ENCODE measurements at places on chromosomes 7 and 10. TPM values are rescaled to one million over a fixed set of nuclear protein-coding genes. Genes with fewer than 3 reads are reported as not detected.
A peak's percentile ranks its signal among the peaks of the same experiment; 100 is the strongest.

Gene GBX1
- not detected for total RNA-seq

- no peak for DNase-seq
These were observed 96.1 kb upstream of the ASAH2 start for GRCh38 chr10:50347394-50347802.

Gene MALRD1
- 0.62 TPM for total RNA-seq

DNA sequence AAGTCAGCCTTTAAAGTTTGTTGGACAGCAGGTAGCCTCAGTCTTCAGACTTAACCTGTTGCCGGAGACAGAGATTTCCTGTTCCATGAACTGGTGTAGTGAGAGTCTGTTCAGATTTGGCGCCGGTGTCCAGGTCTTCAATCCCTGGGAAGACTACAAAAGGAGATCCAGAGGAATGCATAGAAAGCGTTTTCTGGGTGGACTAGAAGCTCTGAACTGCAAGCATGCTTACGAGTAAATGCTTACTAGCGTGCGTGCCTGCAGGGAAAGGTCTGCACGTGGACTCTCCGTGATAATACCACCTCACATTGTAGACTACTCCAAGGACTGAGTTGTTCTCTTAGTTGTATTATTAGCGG lies 878 bp downstream of the GLRX3 start:
- no peak for DNase-seq

- DNase-seq, result no peak
These were observed 391.4 kb upstream of the ETV1 start for GRCh38 chr7:14380881-14381280.

Gene GRID2IP
- total RNA-seq, result not detected

Gene MAT1A
- not detected for total RNA-seq

- peak; percentile 89 for DNase-seq
These were observed 77.9 kb downstream of the ZMIZ1 start for GRCh38 chr10:79146611-79147130.

DNA sequence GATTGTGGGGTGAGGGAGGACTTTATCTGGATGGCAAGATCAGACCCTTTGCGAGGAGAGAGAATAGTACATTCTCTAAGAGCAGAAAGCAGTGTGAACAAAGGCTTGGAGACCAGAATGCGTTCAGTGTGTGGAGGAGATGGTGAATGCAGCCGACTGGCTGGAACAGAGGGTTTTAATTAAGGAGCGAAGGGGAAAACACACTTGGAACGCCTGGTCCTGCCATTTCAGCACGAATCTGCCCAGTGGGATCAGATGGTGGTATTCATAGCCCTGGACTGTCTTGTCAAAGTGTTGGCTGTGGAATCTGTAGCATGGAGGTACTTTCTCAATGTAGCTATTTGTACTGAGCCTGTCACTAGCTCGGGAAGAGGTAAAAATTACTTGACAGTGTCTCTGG lies 260.9 kb downstream of the SLC25A13 start:
- DNase-seq, result no peak

Gene SFTPD
- 0.19 TPM for total RNA-seq

DNA sequence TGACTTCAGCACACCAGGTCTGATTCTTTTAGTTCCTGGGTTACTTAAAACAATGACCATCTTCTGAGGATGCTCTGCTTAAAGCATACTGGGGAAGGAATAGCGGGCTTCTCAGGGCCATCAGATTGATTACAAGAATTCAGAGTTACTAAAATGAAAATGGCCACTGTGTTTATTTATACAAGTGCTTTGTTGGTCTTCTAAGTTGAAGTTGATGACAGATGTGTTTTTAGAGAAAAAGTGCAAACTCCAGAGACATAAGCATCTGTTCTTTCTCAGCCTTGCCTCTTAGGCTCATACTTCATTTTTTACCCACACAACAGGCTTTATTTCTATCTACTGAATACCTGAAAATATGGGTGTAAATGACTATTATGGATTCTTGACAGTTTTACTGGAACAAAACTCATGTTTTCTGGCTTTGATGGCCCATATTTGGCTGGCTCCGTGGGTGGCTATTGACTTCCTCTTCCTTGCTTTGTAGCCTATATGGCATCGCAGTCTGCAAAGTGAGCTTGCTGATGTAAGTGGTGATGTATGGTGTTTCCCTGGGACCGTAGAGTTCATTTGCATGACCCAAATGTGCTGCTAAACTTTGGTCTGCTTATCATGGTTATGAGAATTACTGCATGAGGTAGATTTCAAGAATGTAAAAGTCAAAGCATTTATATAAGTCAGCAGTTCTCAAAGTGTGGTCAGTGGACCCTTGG lies 121.3 kb downstream of the BMPER start:
- DNase-seq, result no peak

- DNase-seq, result no peak
These were observed 928.7 kb downstream of the IPMK start for GRCh38 chr10:57338823-57339558.

GRCh38 chr7:6482307-6482706 lies 34.6 kb upstream of the DAGLB start:
- no peak for DNase-seq

Gene CUEDC2
- 40.9 TPM for total RNA-seq

- DNase-seq, result no peak
These were observed 94.2 kb downstream of the C10orf90 start for GRCh38 chr10:126576336-126576735.

Gene AASS
- total RNA-seq, result 17.7 TPM

Gene IRF5
- total RNA-seq, result 5.8 TPM

GRCh38 chr10:630581-631073 lies 58.8 kb downstream of the DIP2C start:
- peak; percentile 59 for DNase-seq

- DNase-seq, result no peak
These were observed 71.3 kb downstream of the PFKFB3 start for GRCh38 chr10:6274040-6274439.

GRCh38 chr10:131655101-131655849 lies 245.5 kb upstream of the PPP2R2D start:
- peak; percentile 60 for DNase-seq

DNA sequence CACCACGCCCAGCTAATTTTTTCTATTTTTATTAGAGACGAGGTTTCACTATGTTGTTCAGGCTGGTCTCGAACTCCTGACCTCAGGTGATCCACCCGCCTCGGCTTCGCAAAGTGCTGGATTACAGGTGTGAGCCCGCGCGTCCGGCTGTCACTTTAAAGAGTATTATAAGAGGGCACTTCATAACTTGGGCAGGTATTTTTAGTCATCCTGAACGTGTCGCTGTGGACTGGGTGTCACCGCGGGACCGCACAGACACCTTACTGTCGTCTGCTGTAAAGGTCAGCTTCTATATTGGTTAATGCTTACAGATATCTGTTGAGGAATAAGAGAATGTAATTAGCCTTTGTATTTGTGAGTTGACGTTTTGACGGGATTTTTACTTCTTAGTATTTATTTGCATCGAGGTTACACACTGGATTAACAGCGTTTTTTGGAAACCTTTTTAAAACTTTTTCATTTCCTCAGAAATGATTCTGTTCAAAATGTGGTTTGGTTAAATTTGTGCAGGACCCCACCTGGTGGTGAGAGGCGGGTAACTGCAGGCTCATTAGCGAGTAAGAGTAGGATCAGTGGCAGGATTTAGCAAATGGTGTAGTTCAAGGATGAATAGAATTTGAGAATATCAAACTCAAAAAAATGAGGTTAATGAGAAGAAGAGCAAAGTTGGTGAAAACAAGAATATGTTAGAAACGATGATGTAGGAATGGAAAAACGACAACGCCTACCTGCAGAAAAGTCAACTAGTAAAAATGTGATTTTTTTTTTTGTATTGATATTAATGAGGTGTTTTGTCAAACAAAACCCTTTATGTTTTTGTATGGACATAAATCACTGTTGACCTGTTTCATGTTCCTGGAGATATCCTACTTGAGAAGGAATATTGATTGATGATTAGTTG lies 3.2 kb downstream of the DNAJB6 start:
- DNase-seq, result peak; percentile 85

Gene ZNF789
- 9.8 TPM for total RNA-seq

- peak; percentile 69 for DNase-seq
These were observed 59.2 kb downstream of the LHPP start for GRCh38 chr10:124520558-124521428.

Gene AKR1B15
- total RNA-seq, result not detected

DNA sequence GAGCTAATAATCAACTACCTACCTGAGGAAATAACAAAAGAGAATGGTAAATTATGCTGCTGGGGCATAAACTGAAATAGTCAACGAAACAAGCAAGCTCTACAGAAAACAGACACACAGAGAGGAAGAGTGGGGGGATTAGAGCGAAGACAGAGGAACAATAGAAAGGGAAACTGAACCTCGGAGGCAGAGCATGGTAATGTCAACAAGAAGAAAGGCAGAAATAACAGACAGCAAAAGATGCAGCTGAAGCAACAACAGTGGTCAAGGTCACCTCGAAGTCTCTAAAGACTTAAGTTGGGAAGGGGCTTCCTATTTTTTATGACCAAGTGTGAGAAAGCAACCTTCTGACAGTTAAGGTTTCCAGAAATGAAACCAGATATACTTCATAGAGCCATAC lies 177.0 kb downstream of the ZNF438 start:
- no peak for DNase-seq

GRCh38 chr10:44390585-44391072 lies 5.7 kb upstream of the CXCL12 start:
- no peak for DNase-seq

Gene RBP4
- 3.1 TPM for total RNA-seq

Gene HABP2
- total RNA-seq, result not detected

Gene ITGB1
- 1,298 TPM for total RNA-seq

GRCh38 chr7:68840991-68841390 lies 757.3 kb upstream of the AUTS2 start:
- no peak for DNase-seq

- peak; percentile 94 for DNase-seq
These were observed 431 bp downstream of the ZYX start for GRCh38 chr7:143381427-143382125.

GRCh38 chr7:46751471-46751870 lies 830.4 kb upstream of the IGFBP3 start:
- DNase-seq, result no peak

Gene CACNB2
- 16.8 TPM for total RNA-seq

Gene ATG9B
- total RNA-seq, result not detected

GRCh38 chr7:95309951-95310350 lies 14.4 kb downstream of the PON1 start:
- DNase-seq, result no peak

GRCh38 chr10:66882271-66882670 lies 43.6 kb upstream of the LRRTM3 start:
- DNase-seq, result no peak

GRCh38 chr10:100021322-100021721 lies 11.6 kb upstream of the DNMBP start:
- no peak for DNase-seq

GRCh38 chr10:79244841-79245504 lies 102.3 kb upstream of the PPIF start:
- no peak for DNase-seq

DNA sequence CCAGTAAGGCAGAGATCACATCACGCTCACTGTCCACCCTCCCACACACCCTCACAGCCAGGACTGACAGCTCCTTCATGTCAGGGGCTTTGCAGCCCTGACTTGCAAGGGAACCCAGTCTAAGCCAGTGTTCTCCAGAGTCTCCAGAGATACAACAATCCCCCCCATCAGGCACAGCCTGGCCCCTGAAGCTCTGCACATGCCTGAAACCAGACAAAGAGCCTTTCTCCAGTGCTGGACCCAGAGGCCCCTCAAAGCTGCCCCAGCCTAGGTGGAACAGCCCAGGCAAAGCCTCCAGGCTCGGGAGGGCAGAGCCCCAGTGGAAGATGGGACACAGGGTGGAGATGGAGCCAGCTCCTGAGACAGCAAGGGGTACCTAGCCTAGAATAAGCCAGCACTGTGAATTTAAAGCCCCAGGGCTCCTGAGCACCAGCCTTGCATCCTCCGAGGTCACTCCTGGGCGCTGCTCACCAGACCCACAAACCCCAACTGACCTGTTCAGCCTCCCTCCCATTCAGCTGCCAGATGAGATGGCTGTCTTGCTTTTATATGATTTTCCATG lies 50.2 kb downstream of the GRID1 start:
- DNase-seq, result peak; percentile 58

GRCh38 chr7:43938892-43939482 lies 12.8 kb downstream of the UBE2D4 start:
- DNase-seq, result no peak

- DNase-seq, result no peak
These were observed 18.0 kb upstream of the MEST start for GRCh38 chr7:130473876-130474275.

Gene NUTM2B
- 0.71 TPM for total RNA-seq

DNA sequence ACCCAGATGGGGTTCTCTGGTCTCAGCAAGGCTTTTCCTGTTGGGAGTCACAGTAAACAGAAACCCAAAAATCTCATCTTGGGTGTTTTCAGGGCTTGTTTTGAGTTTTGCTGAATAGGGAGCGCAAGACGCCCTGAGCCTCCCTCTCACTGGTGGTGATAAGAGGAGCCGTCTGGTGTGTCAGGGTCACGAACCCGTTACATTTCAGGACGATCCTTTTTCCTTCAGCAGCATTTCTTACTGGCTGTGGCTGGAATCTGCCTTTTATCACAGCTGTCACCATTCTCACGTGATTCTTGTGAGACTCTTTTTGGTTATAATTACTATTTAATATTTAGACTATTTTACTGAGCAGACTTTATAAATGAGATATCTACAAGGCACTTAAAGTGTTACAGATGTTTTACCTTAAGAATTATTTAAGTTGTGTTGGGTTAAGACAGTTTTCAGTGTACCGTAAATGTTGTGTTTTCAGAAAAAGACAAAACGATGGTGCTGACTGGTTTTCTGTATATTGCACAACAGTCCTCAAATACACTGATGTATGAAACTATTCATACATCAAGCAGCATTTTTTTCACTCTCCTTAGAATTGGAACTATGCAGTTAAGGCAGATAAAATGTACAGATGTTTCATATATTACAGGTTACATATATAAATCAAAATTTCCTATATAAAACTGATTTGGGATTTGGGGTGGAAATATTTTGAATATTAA lies 2.2 kb upstream of the GET4 start:
- DNase-seq, result no peak

DNA sequence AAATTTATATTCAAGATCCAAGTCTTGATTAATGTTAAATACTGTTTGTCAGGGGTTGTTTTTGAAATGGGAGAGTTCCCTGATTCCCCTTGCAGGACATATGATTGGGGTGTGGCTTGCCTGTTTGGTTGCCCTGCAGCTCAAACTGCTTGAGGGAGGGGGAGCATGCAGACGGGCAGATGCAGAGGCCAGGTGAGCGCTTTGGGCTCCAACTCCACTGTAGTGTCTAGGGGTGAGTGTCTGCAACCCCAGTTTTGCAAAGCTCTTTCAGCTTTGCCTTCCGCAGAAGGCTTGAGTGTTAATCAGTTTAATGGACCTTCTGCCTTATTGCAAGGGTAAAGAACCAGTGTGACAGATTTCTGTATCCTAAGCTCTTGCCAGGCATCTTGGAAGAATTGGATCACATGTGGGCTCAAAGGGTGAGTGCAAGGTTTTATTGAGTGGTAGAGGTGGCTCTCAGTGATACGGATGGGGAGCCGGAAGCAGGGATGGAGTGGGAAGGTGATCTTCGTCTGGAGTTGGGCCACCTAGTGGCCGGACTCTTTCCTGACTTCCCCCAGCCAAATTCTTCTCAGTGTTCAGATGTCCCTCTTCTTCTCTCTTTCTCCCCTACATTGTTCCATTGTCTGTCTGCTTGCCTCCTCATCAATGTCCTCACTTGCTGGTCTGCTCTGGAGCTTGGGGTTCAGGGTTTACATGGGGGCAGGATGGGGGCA lies 479.7 kb downstream of the ATRNL1 start:
- no peak for DNase-seq
